ENCODE measurements at places on chromosomes 13 and 19.
A peak's percentile ranks its signal among the peaks of the same experiment; 100 is the strongest.

DNA sequence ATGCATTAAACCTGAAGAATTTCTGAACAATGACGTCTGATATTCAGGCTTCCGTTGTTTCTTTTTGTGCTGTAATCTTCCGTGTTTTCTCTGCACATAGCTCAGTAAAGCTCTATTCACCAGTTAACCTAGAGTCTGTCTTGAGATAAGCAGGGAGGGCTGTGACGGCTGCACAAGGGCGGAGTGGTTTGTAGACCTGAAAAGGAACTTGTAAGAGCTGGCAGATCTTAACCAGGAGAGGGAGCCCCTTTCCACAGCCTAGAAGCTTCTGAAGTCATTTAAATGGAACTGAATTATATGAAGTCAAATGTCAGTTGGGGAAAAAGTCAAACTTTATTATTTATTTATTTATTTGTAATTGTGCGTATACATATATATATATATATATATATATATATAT lies 27.5 kb downstream of the DPRX start:
- no peak for DNase-seq

- DNase-seq: peak; percentile 97
These were observed 13.8 kb upstream of the UBE2L5 start for GRCh38 chr13:30408319-30409101.

GRCh38 chr13:30572859-30573275 lies 44.9 kb upstream of the USPL1 start:
- no peak for DNase-seq

DNA sequence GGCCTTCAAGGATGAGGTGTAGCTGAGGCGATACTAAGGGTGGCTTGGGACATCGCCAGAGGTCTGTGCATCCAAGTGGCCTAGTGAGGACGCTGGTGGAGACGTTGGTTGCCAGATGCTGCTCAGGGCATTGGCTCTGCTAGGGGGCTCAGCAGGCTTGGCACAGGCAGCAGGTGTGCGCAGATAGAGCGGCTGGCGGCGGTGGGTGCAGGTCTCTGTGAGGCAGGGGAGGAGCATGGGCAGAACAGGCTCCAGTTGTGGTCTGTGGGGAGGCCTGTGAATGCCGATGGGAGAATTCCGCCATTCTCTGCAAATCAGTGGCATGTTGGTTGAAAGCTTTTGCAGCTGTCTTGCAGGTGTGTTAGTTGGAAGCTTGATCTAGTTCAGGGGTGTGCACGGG lies 21.2 kb downstream of the PRAM1 start:
- DNase-seq: no peak
